ENCODE measurements at places on chromosomes 3 and 15. TPM values are rescaled to one million over a fixed set of nuclear protein-coding genes. Genes with fewer than 3 reads are reported as not detected.

- no peak for DNase-seq
Observed at GRCh38 chr15:66040211-66040892, 171.1 kb downstream of the RAB11A start.

DNA sequence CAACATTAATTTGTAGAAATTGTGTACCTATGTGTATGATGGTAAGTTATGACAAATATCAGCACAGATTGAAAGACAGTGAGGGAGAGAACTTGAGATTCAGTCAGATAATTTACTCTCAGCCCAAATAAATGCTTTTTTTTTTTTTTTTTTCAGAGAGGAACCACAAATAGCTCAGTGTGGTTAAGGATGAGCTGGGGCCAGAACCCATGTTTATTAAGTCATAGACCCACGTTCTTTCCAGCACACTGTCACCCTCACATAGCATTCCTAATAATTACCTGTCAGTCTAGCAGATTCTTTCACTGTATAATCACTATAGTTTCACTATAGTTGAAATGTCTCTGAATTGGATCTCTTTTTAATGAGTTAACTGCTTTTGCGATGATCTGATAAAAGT lies 246.1 kb downstream of the ZIC1 start:
- DNase-seq: no peak

DNA sequence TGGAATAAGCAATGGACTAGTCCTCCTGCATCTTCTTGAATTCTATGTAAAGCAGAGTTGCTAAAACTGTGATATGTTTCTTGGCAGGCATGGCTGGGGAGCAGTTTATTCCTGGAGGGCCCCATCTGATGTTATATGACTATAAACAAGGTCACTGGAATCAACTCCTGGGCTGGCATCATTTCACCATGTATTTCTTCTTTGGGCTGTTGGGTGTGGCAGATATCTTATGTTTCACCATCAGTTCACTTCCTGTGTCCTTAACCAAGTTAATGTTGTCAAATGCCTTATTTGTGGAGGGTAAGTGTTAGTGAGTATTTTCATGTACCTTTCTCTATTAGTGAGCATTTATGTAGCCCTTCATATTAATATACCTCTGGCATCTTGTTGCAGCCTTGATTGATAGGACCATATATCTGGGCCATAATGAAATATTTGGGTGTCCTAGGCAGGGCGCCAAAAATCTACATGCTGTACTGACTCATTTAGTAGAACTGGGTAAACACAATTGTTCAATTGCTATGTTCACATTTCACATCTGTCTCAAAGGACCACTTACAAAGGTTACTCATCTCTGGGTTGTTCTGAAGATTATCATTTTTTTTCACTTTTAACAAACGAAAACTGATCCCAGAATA lies 52.6 kb upstream of the ADGRG7 start:
- no peak for DNase-seq

GRCh38 chr3:88076712-88077111 lies 17.7 kb downstream of the ZNF654 start:
- DNase-seq: no peak

GRCh38 chr3:33391255-33391995 lies 48.8 kb downstream of the UBP1 start:
- DNase-seq: no peak

GRCh38 chr15:84752195-84752594 lies 3.8 kb downstream of the ZNF592 start:
- DNase-seq: no peak

- DNase-seq: peak; percentile 76
Observed at GRCh38 chr3:101827211-101828174, 21.8 kb upstream of the NFKBIZ start.

DNA sequence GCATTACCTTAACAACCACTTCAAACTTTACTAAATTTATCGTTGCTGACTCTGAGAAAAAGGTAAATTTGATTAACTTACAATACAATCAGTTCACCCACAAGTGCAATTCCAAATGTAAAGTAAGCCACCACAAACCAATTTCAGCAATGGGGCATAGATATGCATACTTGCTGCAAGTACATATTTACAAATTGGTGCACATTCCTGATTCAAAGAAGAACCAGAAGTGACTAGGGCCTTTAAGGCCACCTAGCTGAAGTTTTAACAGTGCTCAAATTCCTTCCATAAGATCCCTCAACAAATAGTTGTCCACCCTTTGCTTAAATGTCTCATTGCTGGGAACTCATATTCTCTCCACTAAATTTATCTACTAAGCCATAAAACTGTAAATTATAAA lies 67.2 kb downstream of the INO80 start:
- DNase-seq: no peak

- DNase-seq: peak; percentile 69
Observed at GRCh38 chr3:32780735-32781210, 37.0 kb upstream of the TRIM71 start.

- no peak for DNase-seq
Observed at GRCh38 chr3:32842531-32842931, 24.7 kb downstream of the TRIM71 start.

GRCh38 chr3:125072301-125072700 lies 16.5 kb upstream of the HEG1 start:
- DNase-seq: no peak

- no peak for DNase-seq
Observed at GRCh38 chr3:157069846-157070677, 89.9 kb downstream of the CCNL1 start.

DNA sequence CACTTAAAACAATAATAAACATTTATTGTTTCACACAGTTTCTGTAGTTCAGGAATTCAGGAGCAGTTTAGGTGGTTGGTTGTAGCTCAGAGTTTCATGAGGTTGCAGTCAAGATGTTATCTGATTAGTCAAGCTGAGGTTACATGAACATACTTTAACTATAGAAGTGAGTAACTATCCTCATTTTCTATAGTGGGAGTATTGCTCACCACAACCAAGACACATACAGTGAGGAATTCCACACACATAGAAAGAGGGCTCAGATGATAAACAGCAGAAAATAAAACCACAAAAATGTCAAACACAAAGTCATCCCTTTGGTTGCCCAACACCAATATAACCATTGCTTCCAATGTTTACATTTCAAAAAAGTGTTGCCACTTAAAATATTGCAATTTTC lies 13.6 kb downstream of the SCN11A start:
- no peak for DNase-seq

Gene BCHE
- 10.3 TPM for total RNA-seq

Gene THAP10
- 4.1 TPM for total RNA-seq

Gene LYZL4
- not detected for total RNA-seq

Gene NMB
- 4.7 TPM for total RNA-seq

Gene EAF2
- 4.4 TPM for total RNA-seq

Gene CCDC71
- 13.3 TPM for total RNA-seq

Gene ZBED2
- total RNA-seq: not detected

Gene ELP6
- total RNA-seq: 15.3 TPM

Gene SERPINI1
- total RNA-seq: 3.0 TPM

All from right cardiac atrium (tissue), 5 donors.